ENCODE measurements at places on chromosomes 11 and 22.
A peak's percentile ranks its signal among the peaks of the same experiment; 100 is the strongest.

- H3K36me3 ChIP-seq, result peaks cover 57% of the 10 kb centered on the region
- peaks cover 11% of the 10 kb centered on the region for H3K27me3 ChIP-seq
- H3K4me3 ChIP-seq, result no peak overlapping the region
Measured at GRCh38 chr11:35515224-35515623, 10.2 kb downstream of the PAMR1 start.

DNA sequence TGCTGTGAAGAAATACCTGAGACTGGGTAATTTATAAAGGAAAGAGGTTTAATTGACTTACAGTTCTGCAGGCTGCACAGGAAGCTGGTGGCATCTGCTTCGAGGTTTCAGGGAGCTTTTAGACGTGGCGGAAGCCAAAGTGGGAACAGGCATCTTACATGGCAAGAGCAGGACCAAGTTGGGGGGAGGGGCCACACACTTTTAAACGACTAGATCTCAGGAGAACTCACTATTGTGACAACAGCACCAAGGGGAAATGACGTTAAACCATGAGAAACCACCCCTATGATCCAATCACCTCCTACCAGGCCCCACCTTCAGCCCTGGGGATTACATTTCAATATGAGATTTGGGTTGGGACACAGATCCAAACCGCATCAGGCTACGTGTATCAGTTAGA is 11.1 kb upstream of the SCGB1D4 start:
- H3K27me3 ChIP-seq, result peaks cover 46% of the 10 kb centered on the region
- no peaks in the 10 kb centered on the region for H3K36me3 ChIP-seq
- DNase-seq, result no peak
- no peaks in the 10 kb centered on the region for H3K4me1 ChIP-seq

- no peak overlapping the region for H3K4me3 ChIP-seq
- peaks cover 27% of the 10 kb centered on the region for H3K27me3 ChIP-seq
- H3K36me3 ChIP-seq, result no peaks in the 10 kb centered on the region
- DNase-seq, result no peak
- no peaks in the 10 kb centered on the region for H3K4me1 ChIP-seq
Measured at GRCh38 chr11:15484398-15484797, 369.7 kb downstream of the INSC start.

DNA sequence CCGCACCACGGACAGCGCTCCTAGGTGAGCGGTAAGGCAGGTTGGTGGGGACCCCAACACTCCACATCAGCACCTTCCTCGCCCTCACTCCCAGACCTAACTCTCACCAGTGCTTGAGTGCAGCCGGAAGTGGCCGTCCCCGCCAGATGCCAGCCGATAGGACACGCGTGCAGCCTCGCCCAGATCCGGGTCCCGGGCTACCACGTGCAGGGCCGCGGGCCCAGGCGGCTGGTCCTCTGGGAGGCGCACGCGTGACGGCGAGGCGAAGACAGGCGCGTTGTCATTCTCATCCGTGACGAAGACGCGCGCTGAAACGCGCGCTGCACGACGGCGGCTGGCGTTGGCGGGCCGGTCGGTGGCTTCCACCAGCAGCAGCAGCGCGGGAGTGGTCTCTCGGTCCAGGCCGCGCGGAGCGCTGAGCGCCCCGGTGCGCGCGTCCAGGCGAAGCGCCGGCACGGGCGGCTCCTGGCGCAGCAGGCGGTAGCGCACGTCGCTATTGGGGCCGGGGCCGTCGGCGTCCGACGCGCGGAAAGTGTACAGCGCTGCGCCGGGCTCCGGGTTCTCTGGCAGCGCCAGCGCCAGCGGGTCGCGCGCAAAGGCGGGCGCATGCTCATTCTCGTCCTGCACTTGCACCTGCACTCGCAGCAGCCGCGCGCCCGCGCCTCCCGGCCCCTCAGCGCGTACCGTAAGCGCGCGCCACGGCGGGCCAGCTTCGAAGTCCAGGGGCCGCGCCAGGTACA is 10.8 kb upstream of the TPP1 start:
- DNase-seq, result peak; percentile 53
- H3K36me3 ChIP-seq, result peaks cover 72% of the 10 kb centered on the region
- H3K4me1 ChIP-seq, result peaks cover 5% of the 10 kb centered on the region
- H3K4me3 ChIP-seq, result no peak overlapping the region
- no peak overlapping the region for H3K27ac ChIP-seq
- H3K27me3 ChIP-seq, result peaks cover 35% of the 10 kb centered on the region

- H3K4me3 ChIP-seq, result peak overlapping the region; percentile 13
- H3K27ac ChIP-seq, result peak overlapping the region; percentile 41
- H3K36me3 ChIP-seq, result no peaks in the 10 kb centered on the region
- no peak for DNase-seq
Measured at GRCh38 chr11:1844221-1845094, 5.7 kb downstream of the TNNI2 start.

DNA sequence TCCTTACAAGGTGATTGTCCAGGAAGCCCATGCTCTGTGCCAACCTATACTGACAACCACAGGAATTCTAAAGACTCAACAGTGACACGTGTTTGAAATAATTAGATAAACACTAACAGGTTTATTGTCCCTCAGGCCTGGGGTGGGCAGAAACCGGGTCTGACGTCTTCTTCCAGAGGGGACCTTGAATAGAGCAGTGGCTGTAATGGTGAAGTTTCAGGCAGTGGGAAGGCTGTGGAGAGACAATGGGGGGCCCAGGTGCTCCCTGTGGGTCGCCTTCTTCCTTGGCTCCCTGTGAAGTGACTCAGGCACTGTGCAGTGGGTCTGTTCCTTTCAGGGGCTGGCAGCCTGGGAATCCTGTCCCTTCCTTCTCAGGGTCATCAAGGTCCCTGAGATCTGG is 54.6 kb downstream of the OTOG start:
- H3K4me1 ChIP-seq, result peaks cover 44% of the 10 kb centered on the region
- peaks cover 44% of the 10 kb centered on the region for H3K27me3 ChIP-seq
- no peak overlapping the region for H3K27ac ChIP-seq
- H3K4me3 ChIP-seq, result no peak overlapping the region
- no peaks in the 10 kb centered on the region for H3K36me3 ChIP-seq

- H3K27ac ChIP-seq, result no peak overlapping the region
- H3K4me1 ChIP-seq, result no peaks in the 10 kb centered on the region
- no peaks in the 10 kb centered on the region for H3K36me3 ChIP-seq
- H3K4me3 ChIP-seq, result no peak overlapping the region
Measured at GRCh38 chr11:19398772-19399527, 158.2 kb upstream of the E2F8 start.

DNA sequence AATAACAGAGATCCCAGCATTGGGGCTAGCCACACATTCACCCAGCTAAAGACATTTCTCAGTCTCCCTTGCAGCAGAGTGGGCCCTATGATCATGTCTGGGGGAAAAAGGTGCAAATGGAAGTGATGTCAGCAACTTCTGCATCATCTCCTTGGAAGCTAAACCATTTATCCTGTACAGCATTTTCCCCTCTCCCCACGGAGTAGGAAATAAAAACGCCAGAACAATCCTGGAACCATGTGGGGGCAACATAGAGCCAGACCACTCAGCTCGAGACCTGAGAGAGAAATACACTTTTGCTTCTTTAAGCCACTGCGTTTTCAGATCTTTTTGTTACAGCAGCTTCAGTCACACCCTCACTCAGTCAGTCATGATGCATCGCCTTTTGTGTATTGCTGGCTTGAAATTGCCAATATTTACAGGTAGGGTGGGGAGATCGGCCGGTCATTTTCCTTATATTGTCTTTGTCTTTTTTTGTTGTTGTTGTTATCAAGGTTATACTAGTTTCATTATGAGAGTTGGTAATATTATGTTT is 9.1 kb upstream of the RAC2 start:
- H3K4me1 ChIP-seq, result peaks cover 9% of the 10 kb centered on the region
- no peaks in the 10 kb centered on the region for H3K36me3 ChIP-seq
- no peak overlapping the region for H3K4me3 ChIP-seq
- DNase-seq, result no peak
- H3K27me3 ChIP-seq, result peaks cover 43% of the 10 kb centered on the region
- no peak overlapping the region for H3K27ac ChIP-seq

DNA sequence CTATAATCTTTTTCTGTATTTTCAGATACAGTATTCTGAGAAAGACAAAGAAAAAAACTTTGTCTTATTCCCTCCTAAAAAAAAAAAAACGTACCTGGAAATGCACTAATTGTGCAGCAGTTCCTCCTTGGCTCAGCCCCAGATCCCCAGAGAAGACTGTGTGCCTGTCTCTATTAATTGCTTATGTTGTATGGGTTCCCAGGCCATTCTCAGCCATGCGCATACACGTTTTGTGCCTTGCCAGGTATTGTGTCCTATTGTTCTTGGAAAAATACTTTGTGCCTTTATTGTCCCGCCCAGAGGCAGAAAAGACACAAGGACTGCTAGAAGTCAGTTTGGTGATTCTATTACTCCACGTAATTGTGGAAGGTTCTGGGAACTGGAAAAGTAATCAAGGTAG is 91.2 kb downstream of the PIWIL4 start:
- no peak overlapping the region for H3K4me3 ChIP-seq
- DNase-seq, result no peak
- no peaks in the 10 kb centered on the region for H3K27me3 ChIP-seq
- H3K27ac ChIP-seq, result no peak overlapping the region

DNA sequence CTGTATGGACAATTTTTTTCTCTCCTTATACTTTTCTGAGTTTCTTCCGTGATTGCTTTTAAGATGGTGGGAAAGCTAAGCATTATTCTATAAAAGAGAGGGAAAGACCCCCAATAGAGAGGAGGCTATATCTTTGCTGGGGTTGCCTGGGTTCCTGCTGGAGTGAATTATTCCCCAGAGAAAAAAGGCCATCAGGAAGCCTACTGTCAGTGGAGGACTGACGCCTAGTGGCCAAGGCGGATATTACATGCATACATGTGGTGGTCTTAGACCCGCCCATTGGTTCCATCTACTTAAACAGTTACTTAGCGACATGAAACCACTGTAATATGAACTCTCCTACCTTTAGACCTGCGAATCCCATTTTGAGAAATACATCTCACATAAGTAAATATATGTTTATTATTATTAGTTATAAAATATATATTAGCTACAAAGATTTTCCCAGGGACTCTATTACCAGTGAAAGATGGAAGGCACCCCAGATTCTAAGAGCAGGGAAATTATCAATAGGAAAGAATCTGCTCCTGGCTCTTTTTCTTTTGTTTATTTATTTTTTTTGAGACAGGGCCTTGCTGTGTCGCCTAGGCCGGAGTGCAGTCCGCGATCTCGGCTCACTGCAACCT is 15.7 kb upstream of the PGA3 start:
- H3K4me1 ChIP-seq, result peaks cover 21% of the 10 kb centered on the region
- H3K27me3 ChIP-seq, result peaks cover 3% of the 10 kb centered on the region
- no peak overlapping the region for H3K27ac ChIP-seq
- no peak overlapping the region for H3K4me3 ChIP-seq
- peak; percentile 90 for DNase-seq
- no peaks in the 10 kb centered on the region for H3K36me3 ChIP-seq

GRCh38 chr11:1573077-1573902 is 1.2 kb upstream of the DUSP8 start:
- no peaks in the 10 kb centered on the region for H3K36me3 ChIP-seq
- peaks cover 78% of the 10 kb centered on the region for H3K27me3 ChIP-seq
- H3K27ac ChIP-seq, result no peak overlapping the region

DNA sequence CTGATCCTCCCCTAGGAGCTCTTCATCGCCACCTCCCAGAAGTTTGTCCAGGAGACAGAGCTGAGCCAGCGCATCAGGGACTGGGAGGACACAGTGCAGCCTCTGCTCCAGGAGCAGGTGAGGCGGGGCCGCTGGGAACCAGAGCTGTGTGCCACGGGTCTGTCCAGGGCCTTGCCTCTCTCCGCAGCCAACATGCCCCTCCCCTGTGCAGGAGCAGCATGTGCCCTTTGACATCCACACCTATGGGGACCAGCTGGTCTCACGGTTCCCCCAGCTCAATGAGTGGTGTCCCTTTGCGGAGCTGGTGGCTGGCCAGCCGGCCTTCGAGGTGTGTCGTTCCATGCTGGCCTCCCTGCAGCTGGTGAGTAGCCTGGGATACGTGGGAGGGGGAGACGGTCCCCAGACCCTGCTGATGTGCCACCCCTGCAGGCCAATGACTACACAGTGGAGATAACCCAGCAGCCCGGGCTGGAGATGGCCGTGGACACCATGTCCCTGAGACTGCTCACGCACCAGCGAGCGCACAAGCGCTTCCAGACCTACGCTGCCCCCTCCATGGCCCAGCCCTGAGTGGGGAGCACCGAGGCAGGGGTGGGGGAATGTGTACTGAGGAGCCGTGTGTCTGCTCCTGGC is 2.5 kb downstream of the SCO2 start:
- H3K36me3 ChIP-seq, result peaks cover 19% of the 10 kb centered on the region
- peak overlapping the region; percentile 25 for H3K4me3 ChIP-seq
- peaks cover 21% of the 10 kb centered on the region for H3K4me1 ChIP-seq
- DNase-seq, result no peak

DNA sequence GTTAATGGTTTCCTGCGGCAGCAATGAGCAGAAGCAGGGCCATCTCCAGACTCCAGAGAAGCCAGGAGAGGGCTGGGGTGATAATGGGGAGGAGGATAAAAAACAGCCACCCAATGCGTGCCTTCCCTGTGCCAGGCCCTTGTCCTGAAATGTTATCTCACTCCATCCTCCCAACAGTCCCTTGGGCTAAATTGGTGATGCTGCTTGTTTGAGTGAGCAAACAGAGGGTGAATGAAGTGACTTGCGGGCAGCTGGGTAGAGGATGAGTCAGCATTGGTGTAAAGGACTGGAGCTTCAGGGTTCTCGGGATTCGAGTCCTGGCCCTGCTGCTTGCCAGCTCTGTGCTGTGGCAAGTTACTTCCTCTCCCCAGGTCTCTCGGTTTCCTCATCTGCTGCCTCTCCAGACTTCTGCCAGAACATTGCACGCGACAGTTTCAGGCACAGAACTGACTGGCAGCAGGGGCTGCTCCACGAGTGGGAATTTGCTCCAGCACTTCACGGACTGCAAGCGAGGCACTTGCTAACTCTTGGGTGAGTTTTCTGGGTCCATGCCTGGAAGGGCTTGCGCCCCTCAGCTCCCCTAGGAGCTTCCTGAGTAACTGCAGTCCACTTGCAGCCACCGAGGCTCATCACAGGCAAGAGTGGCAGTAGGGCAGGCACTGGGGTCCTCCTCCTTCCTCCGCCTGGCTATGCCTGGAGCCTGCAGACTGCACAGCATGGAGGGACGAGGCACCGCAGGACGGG is at the start of gene P2RY6:
TSS of gene P2RY6 (plus strand) at position 403 of the 744 bp plus-strand sequence. CDS start 24,181 bp downstream, outside the sequence.
- H3K4me1 ChIP-seq, result peaks cover 51% of the 10 kb centered on the region
- DNase-seq, result peak; percentile 1
- no peaks in the 10 kb centered on the region for H3K36me3 ChIP-seq
- H3K27ac ChIP-seq, result peak within 1 kb of the TSS; percentile 86
- H3K4me3 ChIP-seq, result no peak within 1 kb of the TSS
- peaks cover 23% of the 10 kb centered on the region for H3K27me3 ChIP-seq

GRCh38 chr11:35360055-35360530 is 59.3 kb downstream of the SLC1A2 start:
- no peak for DNase-seq
- no peaks in the 10 kb centered on the region for H3K36me3 ChIP-seq
- H3K27me3 ChIP-seq, result peaks cover 9% of the 10 kb centered on the region
- H3K27ac ChIP-seq, result no peak overlapping the region
- H3K4me3 ChIP-seq, result no peak overlapping the region
- peaks cover 14% of the 10 kb centered on the region for H3K4me1 ChIP-seq
